ENCODE measurements at places on chromosomes 4 and X. TPM values are rescaled to one million over a fixed set of nuclear protein-coding genes. Genes with fewer than 3 reads are reported as not detected.

DNA sequence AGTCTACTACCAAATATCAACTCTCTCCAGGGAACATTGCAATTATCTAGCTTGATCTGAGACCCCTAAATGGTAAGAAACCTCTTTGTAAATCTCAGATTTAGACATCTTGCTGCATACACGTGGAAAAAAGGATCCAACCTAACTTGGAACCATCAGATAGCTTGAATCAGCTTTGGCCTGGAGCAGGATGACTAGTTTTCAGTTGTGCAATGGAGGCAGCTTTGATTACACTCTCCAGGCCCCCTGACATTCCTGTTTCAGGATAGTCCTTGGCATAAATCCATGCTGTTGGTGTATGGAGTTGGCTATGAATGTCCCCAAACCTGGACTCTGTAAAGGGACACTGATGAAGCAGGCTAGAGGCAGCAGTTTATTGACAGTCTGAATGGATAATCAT lies 1061.9 kb upstream of the TENM3 start:
- H3K36me3 ChIP-seq, result no peaks in the 10 kb centered on the region
- no peaks in the 10 kb centered on the region for H3K27me3 ChIP-seq
- no peak overlapping the region for H3K4me3 ChIP-seq
- no peak overlapping the region for H3K27ac ChIP-seq
- no peaks in the 10 kb centered on the region for H3K4me1 ChIP-seq
- DNase-seq, result no peak

GRCh38 chrX:129808158-129808828 lies 28.5 kb downstream of the SASH3 start:
- no peaks in the 10 kb centered on the region for H3K36me3 ChIP-seq
- no peak overlapping the region for H3K27ac ChIP-seq
- H3K4me1 ChIP-seq, result peaks cover 20% of the 10 kb centered on the region
- DNase-seq, result no peak
- no peak overlapping the region for H3K4me3 ChIP-seq
- no peaks in the 10 kb centered on the region for H3K27me3 ChIP-seq

GRCh38 chr4:145171911-145172310 lies 8.5 kb downstream of the OTUD4 start:
- H3K27ac ChIP-seq, result peak overlapping the region; percentile 42
- no peaks in the 10 kb centered on the region for H3K36me3 ChIP-seq
- H3K4me1 ChIP-seq, result peaks cover 35% of the 10 kb centered on the region
- no peaks in the 10 kb centered on the region for H3K27me3 ChIP-seq
- DNase-seq, result no peak

DNA sequence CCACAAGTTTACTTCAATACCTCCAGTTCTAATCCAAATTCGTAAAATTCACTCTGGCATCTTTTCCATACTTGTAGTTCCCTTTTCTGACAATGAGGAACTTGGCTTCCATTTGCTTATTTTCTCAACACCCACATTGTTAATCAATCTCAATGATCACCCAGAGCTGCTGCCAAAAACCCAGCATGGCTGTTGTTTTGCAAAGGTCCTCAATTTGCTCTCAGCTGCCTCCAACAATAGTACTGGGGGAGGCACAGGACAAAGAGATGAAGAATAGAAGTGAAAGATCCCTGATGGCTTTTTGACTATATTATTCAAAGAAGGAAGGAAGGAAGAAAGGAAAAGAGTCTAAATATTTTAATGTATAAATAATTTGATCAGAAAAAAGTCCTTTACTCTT lies 847.8 kb downstream of the RAPGEF2 start:
- DNase-seq, result no peak
- H3K36me3 ChIP-seq, result no peaks in the 10 kb centered on the region
- no peaks in the 10 kb centered on the region for H3K27me3 ChIP-seq

GRCh38 chr4:101941816-101942358 lies 151.4 kb downstream of the BANK1 start:
- H3K4me3 ChIP-seq, result no peak overlapping the region
- DNase-seq, result no peak
- H3K27ac ChIP-seq, result peak overlapping the region; percentile 72
- H3K4me1 ChIP-seq, result peaks cover 51% of the 10 kb centered on the region
- peaks cover 49% of the 10 kb centered on the region for H3K36me3 ChIP-seq

DNA sequence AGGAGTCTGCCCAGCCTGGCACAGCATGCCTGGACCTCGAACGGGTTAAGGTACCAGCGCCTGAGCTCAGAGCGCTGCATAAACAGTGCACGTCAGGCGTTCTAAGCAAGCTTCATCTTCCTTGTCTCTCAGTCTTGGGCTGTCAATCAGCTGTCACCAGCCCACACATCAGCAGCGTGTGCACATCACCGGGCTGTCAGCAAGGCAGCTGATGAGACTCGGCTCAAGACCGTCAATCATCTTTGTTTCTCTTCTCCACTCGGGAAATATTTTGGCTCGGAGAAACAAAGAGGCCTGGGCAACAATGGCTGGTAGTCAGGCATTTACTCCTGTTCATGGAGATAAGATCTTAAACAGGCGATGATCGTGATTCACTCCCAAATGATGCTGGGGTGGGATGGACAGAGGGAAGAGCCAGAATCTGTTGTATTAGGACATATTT lies 141.3 kb downstream of the LDB2 start:
- DNase-seq, result no peak
- H3K4me1 ChIP-seq, result no peaks in the 10 kb centered on the region
- H3K4me3 ChIP-seq, result no peak overlapping the region
- H3K27ac ChIP-seq, result no peak overlapping the region
- no peaks in the 10 kb centered on the region for H3K36me3 ChIP-seq

DNA sequence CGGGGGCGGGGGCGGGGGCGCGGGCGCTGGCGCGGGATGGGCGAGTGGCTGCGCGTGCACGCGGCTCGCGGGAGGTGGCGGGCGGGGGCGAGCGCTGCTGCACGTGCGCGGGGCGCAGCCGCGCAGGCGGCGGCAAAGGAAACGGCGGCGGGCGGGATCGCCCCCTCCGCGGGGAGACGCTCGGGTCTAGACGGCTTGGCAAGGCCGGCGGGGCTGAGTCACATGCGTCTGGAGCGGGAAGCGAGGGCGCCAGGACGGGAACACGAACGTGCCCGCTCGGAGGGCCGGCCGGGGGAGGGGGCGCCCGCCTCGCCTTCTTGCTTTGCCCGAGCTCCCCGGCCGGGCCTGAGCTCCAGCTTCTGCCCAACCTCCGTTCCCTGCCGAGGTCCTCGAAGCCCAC lies 4.3 kb upstream of the HAUS7 start:
- no peaks in the 10 kb centered on the region for H3K27me3 ChIP-seq
- H3K27ac ChIP-seq, result no peak overlapping the region
- no peaks in the 10 kb centered on the region for H3K36me3 ChIP-seq
- DNase-seq, result peak; percentile 33
- peak overlapping the region; percentile 65 for H3K4me3 ChIP-seq
- peaks cover 4% of the 10 kb centered on the region for H3K4me1 ChIP-seq

DNA sequence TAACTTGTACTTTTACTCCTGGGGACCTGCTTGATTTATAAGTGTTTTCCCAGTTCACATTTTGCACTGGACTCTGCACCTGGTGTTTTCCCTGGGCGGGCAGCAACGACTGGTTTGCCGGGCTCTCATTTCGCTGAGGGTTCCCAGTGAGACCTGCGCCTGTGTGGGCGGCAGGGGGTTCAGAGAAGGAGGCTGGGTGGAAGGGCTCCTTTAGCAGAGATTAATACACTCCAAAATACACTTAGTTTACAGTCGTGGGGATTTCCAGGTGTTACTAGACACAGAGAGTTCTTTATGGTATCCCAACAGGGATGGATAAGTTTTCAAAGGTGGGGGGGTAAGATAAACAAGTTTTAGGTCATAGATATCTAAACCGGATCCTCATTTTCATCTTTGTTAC lies 53.0 kb upstream of the SHISA3 start:
- peaks cover 3% of the 10 kb centered on the region for H3K4me1 ChIP-seq
- H3K27ac ChIP-seq, result no peak overlapping the region
- no peak for DNase-seq
- H3K36me3 ChIP-seq, result no peaks in the 10 kb centered on the region
- no peaks in the 10 kb centered on the region for H3K27me3 ChIP-seq

DNA sequence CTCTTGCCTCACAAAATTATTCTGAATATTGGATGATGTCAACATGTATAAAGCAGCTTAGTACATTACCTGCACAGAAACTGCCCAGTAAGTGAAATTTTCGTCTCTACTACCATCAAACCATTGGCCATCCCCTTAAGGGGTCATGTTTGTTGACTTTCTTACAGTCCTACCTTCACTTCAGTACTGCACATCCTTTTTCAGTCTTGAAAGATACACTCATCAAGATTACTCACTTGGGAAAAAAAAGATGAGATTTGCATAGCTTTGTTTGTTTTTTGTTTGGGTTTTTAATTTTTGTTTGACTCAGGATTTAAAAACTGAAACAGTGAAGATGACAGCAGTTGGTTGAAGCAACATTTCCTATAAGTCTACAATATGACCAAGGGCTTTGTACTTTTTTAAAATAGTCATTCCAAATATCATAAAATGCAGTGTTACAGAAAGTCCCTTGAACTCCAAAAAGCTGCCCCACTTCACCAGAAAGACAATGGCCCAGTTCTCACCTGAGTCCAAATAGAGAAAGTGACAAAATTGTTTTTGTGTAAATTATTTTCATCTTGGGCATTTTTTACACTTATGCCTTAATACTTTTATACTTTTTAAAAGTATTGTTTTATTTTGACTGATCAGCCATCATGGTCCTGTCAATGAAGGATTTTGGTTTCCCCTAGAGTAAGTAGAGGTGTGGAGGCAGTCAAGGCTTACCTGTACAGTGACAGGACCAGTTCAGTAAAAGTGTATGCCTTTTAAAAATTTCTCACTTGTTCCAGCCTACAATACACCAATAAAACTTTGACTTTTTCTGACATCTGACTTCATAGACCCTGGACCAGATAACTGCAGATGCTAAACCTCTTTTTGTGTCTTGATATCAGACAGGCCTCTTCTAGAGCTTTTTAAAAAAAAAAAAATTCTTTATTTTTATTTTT lies 59.7 kb upstream of the EDA2R start:
- H3K27ac ChIP-seq, result no peak overlapping the region
- no peaks in the 10 kb centered on the region for H3K4me1 ChIP-seq
- no peak overlapping the region for H3K4me3 ChIP-seq
- no peaks in the 10 kb centered on the region for H3K36me3 ChIP-seq

DNA sequence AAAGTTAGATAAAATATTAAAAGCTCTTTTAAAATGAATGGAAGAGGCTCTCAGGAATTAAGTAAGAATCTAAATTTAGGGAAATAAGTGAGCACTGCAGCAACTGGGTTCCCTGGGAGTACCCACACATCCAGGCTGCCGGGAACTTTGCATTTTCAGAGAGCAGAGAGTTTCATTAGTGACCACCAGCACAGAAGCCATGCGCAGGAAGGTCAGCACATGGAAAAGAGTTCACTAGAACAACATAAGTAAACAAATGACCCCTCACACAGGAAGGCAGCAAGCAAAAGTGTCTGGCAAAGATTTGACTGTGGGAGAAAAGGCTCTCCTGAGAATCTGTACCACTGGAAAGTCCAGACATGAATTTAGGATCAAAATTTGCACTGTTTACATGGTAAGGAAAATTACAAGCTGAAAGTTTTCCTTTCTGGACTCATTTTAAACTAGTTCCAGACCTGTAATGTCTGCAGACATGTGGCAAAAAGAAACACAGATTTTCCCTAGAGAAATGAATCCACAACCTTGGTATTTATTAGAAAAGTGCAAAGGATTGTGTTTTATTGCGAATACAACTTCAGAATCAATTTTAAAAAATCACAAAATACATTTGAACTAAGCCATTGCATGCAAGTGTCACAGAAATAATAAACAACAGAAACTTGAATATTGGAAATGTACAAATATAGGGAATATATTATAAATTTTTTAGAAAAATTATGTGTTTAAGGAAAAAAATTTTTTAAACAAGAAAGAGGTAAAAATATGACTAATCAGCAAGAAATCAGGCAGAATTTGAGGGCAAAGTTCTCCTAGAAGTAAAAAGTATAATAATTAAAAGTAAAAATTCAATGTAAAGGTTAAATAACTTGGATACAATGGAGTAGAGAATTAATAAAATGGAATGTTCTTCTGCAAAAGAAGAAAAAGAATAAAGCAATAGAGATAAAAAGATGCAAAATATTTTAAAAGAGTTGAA lies 18.4 kb upstream of the MYOZ2 start:
- no peak overlapping the region for H3K27ac ChIP-seq
- DNase-seq, result no peak
- H3K4me1 ChIP-seq, result no peaks in the 10 kb centered on the region
- no peaks in the 10 kb centered on the region for H3K36me3 ChIP-seq
- H3K27me3 ChIP-seq, result peaks cover 11% of the 10 kb centered on the region

DNA sequence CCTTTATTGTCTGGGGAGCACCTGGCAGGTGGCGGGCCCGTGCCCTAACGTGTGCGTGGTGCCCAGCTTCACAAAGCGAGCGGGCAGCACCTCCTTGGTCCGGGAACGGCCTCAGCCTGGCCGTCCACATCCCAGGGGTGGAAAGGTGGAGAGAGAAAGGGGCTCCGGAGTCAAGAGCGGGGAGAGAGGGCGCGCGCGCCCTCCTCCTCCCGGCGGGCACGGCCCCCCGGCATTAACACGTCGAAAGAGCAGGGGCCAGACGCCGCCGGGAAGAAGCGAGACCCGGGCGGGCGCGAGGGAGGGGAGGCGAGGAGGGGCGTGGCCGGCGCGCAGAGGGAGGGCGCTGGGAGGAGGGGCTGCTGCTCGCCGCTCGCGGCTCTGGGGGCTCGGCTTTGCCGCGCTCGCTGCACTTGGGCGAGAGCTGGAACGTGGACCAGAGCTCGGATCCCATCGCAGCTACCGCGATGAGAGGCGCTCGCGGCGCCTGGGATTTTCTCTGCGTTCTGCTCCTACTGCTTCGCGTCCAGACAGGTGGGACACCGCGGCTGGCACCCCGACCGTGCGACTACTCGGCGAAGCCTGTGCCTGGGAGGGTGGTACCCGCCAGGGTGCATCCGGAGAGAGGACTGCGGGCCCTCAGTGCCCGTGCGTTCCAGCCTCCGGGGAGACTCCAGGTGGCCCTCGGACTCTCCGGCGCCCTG lies at the start of gene KIT:
Gene KIT, plus strand, starts transcription at position 407 of the 701 bp plus-strand sequence. Its CDS starts 58 bp downstream, at position 465.
- peak; percentile 22 for DNase-seq
- H3K4me1 ChIP-seq, result peaks cover 25% of the 10 kb centered on the region
- H3K27me3 ChIP-seq, result peaks cover 67% of the 10 kb centered on the region
- no peak within 1 kb of the TSS for H3K27ac ChIP-seq
- H3K36me3 ChIP-seq, result no peaks in the 10 kb centered on the region

- no peak for DNase-seq
- H3K4me1 ChIP-seq, result no peaks in the 10 kb centered on the region
- H3K27me3 ChIP-seq, result peaks cover 25% of the 10 kb centered on the region
- H3K4me3 ChIP-seq, result no peak overlapping the region
- H3K36me3 ChIP-seq, result no peaks in the 10 kb centered on the region
- H3K27ac ChIP-seq, result no peak overlapping the region
Observed at GRCh38 chr4:6732441-6733357, 16.7 kb downstream of the BLOC1S4 start.

PRDM5 gene
- not detected for polyA plus RNA-seq

SRPX2 gene
- not detected for polyA plus RNA-seq

MAGIX gene
- polyA plus RNA-seq, result 0.35 TPM

EGF gene
- 0.94 TPM for polyA plus RNA-seq

DOK7 gene
- 4.5 TPM for polyA plus RNA-seq

VCX gene
- not detected for polyA plus RNA-seq

GASK1B gene
- 0.04 TPM for polyA plus RNA-seq
